ENCODE measurements at places on chromosomes 7 and 10. TPM values are rescaled to one million over a fixed set of nuclear protein-coding genes. Genes with fewer than 3 reads are reported as not detected.

The POLL gene
- 31.5 TPM for total RNA-seq

The CCL24 gene
- total RNA-seq, result not detected

The SERPINE1 gene
- total RNA-seq, result 3,652 TPM

The KIAA1217 gene
- total RNA-seq, result 5.6 TPM

The ECHS1 gene
- total RNA-seq, result 112 TPM

The GIMAP8 gene
- 0.39 TPM for total RNA-seq

The INSYN2A gene
- 0.91 TPM for total RNA-seq

The FOXP2 gene
- total RNA-seq, result 1.4 TPM

The CAMK2B gene
- not detected for total RNA-seq

The STK17A gene
- total RNA-seq, result 77.4 TPM

The GPR141 gene
- 0.26 TPM for total RNA-seq

The CLDN15 gene
- 1.3 TPM for total RNA-seq

The NPC1L1 gene
- 0.24 TPM for total RNA-seq

The LDB3 gene
- total RNA-seq, result not detected

The SCART1 gene
- total RNA-seq, result 1.4 TPM

The TUBGCP2 gene
- total RNA-seq, result 41.0 TPM

The ARMC3 gene
- total RNA-seq, result not detected

The BRAF gene
- 12.2 TPM for total RNA-seq

The SHTN1 gene
- total RNA-seq, result 2.1 TPM

The HIF1AN gene
- 5.9 TPM for total RNA-seq

The ACTL6B gene
- not detected for total RNA-seq

The ITGA8 gene
- total RNA-seq, result under 0.01 TPM

The TMEM236 gene
- total RNA-seq, result not detected

The OR9A2 gene
- total RNA-seq, result not detected

The SMC3 gene
- 24.2 TPM for total RNA-seq

The CCM2 gene
- total RNA-seq, result 35.1 TPM

The UNCX gene
- not detected for total RNA-seq

The SH2B2 gene
- 7.0 TPM for total RNA-seq

The CHN2 gene
- 1.3 TPM for total RNA-seq
